Bronchial epithelial cell (primary cell): ENCODE measurements at places on chromosomes 1 and 21.

- DNase-seq, result peak; percentile 36
These were observed at the start of gene SH2D1B for GRCh38 chr1:162412002-162412401. TSS of gene SH2D1B (minus strand) at chr1:162412136. CDS start at chr1:162412016, 120 bp downstream.

DNA sequence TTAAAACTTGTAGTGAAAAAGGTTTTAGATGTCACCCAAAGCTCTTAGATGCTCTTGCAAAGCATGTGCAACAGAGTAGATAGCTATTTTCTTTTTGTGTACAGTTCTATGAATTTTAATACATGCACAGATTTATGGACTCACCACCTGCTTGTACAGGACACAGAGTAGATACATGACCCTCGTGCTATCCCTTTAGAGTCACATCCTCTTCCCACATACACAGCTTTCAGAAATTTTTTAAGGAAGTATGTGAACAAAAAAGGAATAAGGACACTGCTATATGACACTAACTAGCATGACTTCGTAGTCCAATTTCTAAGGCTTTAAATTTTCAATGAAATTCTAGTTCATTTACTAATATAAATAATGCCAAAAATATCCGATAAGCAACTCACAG, 60.9 kb downstream of the ABL2 start:
- no peak for DNase-seq

GRCh38 chr1:154938604-154939399, 2.3 kb upstream of the PMVK start:
- peak; percentile 48 for DNase-seq

DNA sequence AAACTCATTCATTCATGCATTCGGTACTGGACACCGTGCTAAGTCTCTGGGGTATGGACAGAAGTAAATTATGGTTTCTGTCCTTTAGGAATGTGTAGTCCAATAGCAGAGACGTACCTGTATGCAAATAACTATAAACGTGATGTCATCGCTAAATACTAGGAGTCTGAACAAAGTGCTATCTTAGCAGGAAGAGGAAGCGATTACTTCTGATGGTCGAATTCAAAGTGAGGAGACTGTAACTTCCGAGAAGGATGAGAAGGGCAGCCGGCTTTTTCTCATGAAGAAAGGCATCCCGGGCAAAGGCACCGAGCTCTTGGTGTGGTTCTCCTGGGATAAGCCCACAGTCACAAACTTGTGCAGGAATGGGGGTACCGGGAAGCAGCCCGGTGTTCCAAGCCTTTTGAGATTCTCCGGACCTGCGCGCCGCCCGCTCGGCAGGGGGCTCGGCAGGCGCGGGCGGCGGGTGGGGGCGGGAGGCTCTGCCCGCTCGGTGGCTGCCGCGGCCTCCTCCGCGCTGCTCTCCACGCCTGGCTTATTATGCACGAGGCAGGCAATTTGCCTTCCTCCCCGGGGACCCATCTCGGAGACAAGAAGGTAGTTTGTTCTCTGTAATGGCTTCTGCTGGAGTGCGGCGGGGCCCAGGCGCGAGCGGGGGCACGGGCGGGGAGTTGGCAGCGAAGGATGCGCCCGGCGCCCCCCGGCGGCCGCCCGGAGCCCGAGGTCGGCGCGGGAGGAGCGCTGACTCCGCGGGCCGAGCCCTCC, 67.5 kb upstream of the CD1D start:
- DNase-seq, result peak; percentile 35

DNA sequence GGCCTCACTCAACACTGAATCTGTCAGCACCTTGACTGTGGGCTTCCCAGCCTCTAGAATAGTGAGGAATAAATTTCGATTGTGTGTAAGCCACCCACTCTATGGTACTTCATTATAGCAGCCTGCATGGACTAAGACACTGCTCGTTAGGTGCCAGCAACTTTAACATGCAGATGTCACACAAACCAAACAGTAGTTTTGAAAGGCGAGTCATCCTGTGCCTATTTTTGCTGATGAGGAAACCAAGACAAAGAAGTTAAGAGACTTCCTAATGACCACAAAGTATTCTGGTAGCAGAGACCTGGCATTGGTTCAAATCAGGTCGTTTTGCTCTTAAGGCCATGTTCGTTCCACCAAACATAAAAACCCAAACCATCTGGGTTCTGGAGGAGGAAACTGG, 42.9 kb downstream of the BATF3 start:
- DNase-seq, result peak; percentile 21

DNA sequence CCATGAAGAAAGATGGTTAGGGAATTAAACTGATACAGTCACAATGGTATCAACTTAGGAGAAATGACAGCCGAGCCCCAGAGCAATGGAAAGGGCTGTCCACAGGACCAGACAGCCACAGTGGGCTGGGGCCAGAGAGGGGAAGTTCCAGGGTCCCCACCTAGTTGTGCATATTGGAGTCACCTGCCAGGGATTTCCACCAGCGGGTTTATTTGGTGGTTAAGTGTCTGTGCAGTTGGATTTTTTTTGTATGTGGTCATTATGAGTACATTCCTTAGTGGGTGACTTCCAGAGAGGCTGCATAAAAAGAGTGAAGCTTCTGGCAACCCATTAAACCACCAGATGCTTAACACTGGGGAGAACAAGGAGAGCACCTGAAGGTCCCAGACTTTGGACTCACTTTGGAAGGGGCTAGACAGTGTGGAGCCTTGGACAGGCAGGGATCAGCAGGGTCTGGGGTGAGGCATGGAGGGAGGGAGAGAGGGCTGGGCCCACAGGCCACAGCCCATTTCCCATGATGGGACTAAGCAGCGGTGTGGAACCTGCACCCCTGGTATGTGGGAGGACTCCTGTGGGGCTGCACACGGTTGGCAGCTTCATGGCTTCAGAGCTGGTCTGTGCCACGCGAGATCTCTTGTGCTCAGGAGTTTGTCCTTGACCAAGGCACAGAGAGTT, 7.8 kb upstream of the PTTG1IP start:
- DNase-seq, result peak; percentile 31

DNA sequence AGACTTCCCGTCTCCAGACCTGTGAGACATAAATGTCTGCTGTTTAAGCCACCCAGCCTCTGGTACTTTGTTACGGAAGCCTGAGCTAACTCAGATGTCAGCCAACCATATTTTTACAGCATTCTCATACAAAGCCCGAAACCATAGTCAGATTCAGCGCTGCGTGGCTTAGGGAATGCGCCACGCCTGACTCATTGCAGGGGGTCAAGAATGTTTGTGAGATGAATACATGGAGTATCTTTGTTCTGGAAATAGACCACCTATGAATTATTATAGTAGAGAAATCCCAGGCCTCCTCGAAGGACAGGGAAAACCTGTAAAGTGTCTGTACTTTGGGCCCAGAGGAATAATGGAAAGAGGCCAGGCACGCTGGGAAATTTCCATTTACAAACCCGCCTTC, 434.8 kb downstream of the CAMTA1 start:
- no peak for DNase-seq

- peak; percentile 85 for DNase-seq
These were observed 1.4 kb upstream of the GPR161 start for GRCh38 chr1:168138134-168138533.

GRCh38 chr1:27563591-27564471, 40.1 kb downstream of the AHDC1 start:
- DNase-seq, result no peak

DNA sequence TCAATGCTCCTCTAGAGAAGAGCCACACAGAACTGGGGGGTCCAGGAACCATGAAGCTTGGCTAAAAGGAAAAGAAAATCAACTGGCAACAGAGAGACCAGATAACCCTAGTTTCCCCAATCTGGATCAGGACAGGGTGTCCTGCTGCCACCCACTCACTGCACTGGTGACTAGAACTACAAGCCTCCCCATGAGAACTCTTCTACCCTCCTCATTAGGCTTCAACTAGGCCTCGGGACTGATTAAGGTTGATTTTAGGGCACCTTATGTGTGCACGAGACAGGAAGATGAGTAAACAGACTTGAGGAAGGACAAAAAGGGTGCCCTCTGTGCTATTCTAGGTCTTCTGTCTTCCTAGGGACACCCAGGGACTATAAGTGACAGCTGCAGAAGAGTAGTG, 2.3 kb upstream of the SF3B4 start:
- no peak for DNase-seq
